IPS DF 19.7 (cell line): ENCODE measurements at places on chromosomes 7 and 10.

GRCh38 chr7:29146057-29146706 is at the start of gene CPVL:
Gene CPVL, minus strand, starts transcription at chr7:29146537. Its CDS starts 25,476 bp downstream, at chr7:29121061.
- DNase-seq, result peak; percentile 57

GRCh38 chr10:71512761-71513539 is 116.2 kb downstream of the CDH23 start:
- no peak for DNase-seq

GRCh38 chr10:122646511-122647382 is 52.9 kb downstream of the C10orf120 start:
- no peak for DNase-seq

- no peak for DNase-seq
Measured at GRCh38 chr7:112202816-112203215, 3.4 kb downstream of the DOCK4 start.

GRCh38 chr7:40644454-40645188 is 509.8 kb downstream of the SUGCT start:
- DNase-seq, result no peak

DNA sequence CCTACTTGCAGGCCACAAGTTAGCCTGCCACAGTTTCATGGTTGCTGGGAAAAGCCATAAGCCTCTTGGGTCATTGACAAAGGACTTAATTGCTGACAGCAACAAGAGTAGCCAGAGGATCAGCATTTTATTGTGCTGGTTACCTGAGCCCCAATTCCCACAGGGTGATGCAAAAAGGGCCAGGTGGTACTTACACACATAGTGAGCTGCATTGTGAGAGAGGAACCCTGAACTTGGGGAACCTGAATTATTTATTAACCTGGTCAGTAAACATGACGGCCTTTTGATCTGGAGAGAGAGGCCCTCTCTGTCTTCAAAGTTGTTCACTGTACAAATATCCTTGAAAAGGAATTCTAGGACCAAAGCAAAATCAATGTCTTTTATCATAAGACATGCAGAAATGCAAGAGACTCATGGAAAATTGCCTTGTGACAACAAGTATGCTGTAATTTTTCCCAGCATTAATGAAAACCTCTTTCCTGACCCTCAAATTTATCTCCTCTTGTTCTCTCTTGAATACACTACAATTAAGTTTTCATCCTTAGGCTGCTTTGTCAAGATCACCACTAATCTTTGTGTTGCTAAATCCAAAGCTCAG is 102.9 kb upstream of the PHYHIPL start:
- no peak for DNase-seq

GRCh38 chr10:123470336-123470921 is 195.7 kb upstream of the GPR26 start:
- no peak for DNase-seq
